ENCODE measurements at places on chromosomes 6 and 20.

GRCh38 chr20:46343348-46343974, 35.2 kb upstream of the CDH22 start:
- DNase-seq: no peak

DNA sequence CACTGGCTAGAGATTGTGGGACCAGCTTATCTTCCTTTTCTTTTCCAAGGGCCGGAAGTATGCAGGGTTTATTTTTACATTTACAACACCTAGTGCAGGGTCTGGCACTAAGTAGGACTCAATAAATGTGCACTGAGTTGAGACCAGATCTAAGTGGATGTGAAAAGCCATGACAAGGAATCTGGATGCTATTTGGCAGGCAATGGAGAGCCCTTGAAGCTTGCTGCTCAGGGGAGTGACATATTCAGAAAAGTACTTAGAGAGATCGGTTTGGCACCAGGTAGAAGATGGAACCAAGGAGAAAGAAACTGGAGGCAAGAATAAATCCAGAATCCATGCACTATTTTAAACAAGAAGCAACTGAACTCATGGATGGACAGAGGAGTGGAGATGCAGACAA, 815.8 kb downstream of the MAFB start:
- no peak for DNase-seq

DNA sequence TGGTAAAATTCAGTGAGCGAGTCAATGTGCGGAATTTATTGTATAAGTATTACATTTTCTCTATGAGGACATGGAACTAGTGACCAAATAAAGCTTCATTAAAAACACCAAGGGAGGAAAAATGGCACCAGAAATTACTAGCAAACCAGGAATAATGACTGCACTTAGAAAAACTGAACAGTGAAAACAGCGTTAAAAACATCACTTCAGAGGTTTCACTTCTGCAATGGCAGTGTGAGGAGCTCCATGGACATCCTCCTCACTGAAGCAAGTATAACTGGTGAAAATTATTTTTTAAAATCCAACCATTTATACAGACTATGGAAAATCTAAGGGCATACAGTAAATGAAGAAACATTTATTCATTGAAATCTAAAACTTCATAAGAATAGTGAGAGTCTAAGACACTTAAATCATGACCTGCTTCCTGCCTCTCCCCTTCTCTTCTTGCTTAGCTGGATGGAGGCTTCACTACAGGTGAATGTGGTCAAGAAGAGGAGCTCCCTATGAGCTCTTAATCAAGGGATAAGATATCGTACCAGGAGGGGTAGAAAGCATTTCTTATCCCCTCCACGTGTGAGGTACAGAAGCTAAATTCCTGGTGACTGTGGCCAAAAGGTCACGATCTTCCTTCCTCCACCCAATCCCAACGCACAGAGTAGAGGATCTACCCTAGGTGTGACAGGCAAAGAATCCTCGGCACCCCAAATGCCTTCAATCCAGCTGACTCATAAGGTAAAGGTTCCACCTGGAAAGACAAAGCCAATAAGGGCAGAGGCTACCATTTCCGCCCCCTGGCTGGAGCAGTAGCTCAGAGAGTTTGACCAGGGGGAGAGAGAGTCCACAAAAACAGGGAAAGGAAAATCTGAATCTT, 12.3 kb upstream of the ASF1A start:
- no peak for DNase-seq

- DNase-seq: no peak
These were observed 742 bp upstream of the CEP85L start for GRCh38 chr6:118652051-118652615.

DNA sequence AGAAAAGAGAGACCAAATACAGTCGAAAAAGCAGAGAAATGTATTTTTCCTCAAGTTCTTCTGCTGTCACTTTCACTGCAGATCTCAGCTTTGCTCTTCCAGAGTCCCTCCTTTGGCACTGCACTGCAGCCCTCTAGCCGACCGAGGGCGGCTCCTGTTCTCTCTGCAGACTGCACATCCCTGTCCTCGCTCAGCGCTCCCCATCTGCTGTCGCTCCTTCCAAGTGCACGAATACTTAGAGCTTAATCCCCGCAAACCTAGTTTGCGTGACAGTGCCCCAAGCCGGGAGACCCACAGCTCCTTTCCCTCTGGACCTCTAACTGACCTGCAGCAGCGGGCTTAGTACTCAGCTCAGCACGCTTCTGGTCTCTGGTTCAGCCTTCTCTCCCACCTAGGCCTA, 15.2 kb downstream of the RPP21 start:
- DNase-seq: no peak

DNA sequence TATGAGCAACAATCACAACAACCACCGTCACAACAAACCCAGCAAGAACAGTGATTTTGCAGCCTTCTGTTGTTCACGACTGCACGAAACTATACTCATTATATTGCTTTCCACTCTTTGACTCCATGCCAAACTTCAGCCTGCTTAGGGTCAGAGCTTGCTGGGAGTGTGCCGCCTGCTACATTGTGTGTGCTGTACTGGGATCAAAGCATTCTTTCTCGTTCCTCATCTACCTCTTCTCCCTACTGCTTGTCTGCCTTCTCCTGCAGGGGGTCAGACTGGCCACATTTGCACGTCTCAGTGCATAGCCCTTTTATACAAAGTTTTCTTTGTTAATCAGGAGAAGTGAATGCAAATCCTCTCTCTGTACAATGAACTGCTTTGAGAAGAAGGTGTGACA, 401.6 kb upstream of the CITED2 start:
- DNase-seq: no peak

- DNase-seq: no peak
These were observed 35.5 kb upstream of the SUMO4 start for GRCh38 chr6:149364557-149364956.

- DNase-seq: no peak
These were observed 56.3 kb upstream of the TULP1 start for GRCh38 chr6:35569011-35569461.

DNA sequence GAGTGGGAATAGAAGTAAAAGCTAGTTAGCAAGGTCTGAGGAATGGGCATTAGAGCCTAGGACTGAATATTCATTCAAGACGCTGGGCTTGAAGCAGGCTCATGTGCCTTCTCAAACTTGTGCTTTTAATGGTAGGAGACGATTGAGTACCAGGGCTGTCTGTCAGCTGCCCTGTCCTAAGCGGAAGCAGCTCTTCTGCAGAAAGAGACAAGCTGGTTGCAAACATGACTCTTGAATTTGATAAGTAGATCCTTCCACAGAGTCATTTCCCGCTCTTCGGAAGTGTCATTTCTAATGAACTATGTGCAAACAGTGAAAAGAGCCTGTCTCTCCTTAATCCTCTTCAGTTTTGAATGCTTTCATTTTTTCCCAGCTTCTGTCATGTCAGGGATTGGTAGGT, 176.4 kb downstream of the TFAP2B start:
- DNase-seq: no peak

Data from keratinocyte (primary cell).